ENCODE measurements at places on chromosomes 13 and 19.

DNA sequence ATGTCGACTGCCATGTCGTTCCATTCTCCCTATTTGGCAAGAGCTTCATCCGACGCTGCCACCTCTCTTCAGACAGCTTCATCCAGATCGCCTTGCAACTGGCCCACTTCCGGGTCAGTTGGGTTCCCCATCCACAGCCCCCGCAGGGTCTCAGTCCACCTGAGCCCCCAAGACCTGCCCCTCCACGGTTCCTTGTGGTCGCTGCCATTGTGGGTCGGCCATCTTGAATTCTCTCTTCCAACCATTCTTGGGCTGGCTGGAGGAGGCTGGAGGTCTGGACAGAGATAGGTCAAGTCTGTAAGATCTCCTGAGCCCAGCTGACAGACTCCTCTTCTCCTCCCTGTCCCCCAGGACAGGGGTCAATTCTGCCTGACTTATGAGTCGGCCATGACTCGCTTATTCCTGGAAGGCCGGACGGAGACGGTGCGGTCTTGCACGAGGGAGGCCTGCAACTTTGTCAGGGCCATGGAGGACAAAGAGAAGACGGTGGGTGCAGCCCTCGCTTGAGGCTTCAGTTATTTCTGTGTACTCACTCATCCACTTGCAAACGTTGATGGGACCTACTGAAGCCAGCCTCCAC, 19.5 kb downstream of the CPT1C start:
- DNase-seq: no peak

DNA sequence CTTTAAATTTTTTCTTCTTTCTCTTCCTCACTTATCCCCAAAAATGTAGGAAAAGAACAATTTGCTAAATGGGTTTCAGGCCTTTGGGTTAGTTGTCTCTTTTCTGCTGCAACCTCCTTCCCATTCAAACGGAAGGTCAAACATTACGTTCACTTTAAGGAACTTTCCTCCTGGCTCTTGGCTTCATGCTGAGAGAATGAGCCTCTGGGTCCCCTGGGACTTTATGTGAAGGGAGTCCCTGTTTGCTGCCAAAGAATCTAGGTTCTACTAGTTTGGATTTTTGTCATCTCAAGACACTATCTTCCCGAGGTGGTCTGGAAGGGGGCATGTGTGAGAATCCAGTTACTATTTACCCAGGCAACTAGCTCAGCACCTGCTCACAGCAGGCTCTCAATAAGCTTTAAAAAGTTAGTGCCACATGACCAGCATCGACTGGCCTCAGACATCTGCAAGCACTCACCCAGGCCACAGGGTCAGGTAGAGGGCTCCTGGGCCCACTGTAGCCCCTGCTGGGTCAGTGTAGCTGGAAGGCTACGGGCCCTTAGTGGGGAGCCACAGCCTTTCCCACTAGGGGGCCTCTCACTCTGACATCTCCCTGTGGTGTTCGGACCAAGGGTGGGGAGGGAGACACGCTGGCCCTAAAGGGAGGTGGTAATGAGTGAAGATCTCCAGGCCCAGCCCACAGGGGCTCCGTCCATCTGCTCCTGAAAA, 40.5 kb downstream of the FAM124A start:
- DNase-seq: no peak

- no peak for DNase-seq
Observed at GRCh38 chr19:10899151-10899653, 27.8 kb downstream of the CARM1 start.

DNA sequence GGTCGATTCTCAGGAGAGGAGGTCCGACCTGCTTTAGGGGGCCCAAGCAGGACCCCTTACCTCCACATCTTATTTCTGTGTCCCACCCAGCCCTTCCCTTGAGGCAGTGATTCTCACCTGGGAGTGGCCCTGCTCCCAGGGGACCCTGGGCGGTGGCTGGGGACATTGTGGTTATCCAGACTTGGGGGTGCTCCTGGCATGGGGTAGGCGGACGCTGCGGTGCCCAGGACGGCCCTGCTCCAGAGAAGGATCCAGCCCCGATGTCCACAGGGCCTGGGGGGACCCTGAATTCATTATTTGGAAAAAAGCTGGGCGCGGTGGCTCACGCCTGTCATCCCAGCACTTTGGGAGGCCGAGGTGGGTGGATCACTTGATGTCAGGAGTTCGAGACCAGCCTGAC, 84.4 kb downstream of the GADD45B start:
- no peak for DNase-seq

- peak; percentile 18 for DNase-seq
Observed at GRCh38 chr13:39682788-39683187, 27.3 kb downstream of the COG6 start.

DNA sequence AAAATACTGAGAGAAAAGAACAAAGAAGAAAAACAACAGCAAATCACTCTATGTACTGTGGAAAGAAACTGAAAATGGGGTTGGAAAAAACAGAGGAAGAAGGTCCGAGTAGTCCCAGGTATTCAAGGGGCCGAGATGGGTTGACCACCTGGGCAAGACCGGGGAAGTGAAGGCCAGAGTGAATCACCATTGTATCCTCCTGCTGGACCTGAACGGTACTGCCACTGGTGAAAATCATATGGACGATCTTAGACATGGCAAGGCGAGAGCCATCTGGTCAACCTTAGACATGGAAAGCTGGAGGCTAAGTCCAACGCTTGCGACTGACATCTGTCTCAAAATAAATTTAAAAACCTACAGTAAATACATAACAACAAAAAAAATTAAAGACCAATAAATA, 44.4 kb upstream of the ZNF91 start:
- no peak for DNase-seq

DNA sequence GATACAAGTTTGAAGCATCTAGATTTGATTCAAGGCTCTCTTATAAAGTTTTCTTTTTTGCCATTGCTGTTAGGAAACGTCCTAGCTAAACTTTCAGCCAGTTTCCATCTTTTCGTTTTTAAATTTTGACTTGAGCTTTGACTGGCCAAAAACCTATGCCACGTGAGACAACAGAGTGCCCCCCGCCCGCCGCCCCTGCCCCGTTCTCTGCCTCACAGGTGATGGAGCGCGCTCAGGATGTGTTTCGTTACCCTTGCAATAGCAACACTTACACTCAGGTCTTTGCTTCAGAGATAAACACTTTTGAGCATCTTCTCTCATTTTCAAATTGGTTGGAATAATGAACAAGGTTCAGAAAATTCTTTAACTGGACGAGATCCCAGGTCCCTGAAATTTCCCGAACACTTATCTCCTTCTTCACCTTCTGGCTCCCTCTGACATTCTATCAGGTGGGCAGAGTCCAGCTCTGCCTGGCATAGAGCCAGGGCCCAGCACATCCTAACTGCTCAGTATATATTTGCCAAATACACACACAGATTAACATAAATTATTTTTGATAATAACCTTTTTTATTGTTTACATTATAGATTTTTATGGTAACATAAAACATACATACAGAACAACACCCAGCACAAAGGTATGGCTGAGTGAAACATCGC, 301.1 kb downstream of the IRS2 start:
- no peak for DNase-seq

DNA sequence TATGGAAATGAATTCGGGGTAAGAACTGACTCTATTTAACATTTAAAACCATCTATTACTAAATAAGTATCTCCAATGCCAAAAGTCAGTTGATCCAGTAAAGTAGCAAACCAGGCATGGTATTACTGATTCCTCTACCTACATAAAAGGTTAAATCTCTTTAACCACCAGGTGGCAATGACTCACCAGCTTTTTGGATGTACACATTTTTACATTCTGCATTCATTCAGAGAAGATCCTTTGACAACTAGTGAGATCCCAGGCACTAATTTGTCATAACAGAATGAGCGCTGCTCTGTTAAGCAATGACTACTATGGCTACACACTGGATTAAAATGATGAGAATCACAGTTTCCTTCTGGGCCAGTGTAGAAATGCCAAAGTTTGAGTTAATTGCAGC, 329.8 kb upstream of the GPC6 start:
- no peak for DNase-seq

GRCh38 chr13:71827241-71827640, 39.8 kb downstream of the DACH1 start:
- DNase-seq: no peak

DNA sequence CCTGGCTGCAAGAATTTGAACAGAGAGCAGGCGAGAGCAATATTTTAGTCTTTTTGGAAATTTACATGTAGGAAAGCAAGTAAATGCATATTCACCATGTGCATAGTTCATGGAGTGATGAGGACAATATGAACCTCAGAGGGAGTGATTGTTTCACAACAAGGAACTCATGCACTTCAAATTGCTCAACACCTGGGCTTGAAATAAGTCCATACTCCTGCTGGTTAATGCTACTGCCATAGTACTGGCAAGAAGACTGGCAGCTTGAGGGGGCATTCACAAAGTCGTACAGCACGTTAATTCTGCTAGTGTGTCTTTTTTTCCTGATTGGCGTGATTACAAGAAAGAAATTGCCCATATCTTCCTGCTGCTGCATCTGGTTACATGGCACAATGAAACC, 267.6 kb downstream of the PCDH17 start:
- no peak for DNase-seq

DNA sequence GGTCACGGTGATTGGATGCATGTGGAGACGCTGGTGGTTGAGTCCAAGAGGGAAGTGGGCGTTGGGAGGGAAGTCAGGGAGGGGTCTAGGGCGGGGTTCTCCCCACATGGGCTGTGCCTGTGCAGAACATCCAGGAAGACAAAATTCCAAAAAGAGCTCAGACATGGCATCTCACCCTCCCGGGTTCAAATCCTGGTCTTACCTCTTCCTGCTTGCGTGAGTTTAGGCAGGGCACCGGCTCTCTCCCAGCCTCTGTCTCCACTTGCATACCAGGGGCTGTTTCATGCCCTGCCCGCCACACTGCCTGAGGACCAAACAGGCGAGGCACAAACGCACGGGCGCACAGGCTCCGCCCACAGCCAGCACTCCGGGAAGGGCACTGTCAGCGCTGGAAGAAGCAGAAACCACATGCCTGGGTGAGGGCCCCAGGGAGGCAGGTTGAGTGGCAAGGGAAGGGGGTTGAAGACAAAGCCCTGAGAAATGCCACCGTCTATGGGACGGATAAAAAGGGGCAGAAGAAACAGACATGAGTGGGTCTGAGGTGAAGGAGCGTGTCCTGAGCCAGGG, 123.6 kb upstream of the SOX1 start:
- DNase-seq: no peak

- DNase-seq: peak; percentile 38
Observed at GRCh38 chr19:41535029-41535622, 40.8 kb upstream of the CEACAM21 start.

DNA sequence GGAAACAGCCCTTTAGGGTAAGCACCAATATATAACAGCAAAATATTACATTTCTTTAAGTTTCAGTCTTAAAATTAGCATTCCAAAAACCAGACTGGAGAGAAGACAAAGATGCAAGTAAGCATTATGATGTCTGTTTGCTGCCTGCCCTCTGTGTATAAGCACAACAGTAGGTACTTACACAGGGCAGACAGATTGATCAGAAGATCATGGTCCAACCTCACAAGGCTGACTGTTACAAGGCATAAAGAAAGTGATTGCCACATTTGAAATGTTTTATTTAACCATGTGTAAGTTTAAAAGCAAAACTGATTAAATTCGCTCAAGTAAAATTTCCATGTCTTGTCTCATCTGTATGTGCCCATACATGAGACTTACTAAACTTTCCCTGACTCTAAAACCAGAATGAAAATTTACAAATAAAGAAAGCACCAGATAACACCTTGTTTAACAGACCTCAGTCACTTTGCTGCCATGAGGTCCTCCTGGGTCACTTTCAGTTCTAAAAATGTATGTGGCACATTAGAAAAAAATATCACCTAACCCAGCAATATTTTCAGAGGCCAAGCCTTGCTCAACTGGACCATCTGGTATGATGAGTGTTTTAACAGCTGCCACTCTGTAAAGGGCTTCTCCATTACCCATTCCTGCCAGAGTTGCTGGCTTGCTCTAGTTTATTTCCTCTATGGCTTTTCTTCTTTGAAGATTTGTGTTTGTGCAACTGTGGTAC, 297.0 kb downstream of the RBM26 start:
- no peak for DNase-seq

DNA sequence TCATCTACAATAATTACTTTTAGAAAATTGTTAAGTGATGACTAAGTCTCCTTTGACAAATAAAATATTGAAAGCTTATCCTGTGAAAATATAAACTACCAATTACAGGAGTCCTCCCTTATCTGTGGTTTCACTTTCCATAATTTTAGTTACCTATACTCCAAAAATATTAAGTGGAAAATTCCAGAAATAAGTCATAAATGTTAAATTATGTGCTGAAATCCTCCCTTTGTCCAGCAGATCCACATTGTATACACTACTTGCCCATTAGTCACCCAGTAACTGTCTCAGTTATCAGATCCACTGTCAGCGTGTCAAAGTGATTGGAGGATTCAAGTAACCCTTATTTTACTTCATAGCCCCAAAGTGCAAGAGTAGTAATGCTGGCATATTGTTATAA, 98.1 kb downstream of the SERP2 start:
- DNase-seq: no peak

DNA sequence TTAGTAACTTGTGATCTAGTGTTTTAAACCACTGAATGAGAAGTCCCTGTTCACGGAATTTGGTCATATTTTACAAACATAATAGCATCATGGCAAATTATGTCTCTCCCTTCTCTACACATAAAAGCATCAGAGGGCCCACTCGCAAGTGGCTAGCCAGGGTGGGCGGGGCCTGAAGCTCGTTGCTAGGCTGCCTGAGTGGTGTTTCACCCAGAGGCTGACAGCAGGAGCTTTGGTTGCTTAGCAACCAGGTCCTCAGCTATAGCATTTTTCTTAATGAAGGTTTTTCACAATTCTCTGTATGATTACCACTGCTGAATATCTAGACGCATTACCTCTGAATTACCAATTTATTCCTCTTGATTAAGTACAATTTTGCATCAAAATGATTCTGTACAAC, 126.5 kb downstream of the NALCN start:
- DNase-seq: no peak

DNA sequence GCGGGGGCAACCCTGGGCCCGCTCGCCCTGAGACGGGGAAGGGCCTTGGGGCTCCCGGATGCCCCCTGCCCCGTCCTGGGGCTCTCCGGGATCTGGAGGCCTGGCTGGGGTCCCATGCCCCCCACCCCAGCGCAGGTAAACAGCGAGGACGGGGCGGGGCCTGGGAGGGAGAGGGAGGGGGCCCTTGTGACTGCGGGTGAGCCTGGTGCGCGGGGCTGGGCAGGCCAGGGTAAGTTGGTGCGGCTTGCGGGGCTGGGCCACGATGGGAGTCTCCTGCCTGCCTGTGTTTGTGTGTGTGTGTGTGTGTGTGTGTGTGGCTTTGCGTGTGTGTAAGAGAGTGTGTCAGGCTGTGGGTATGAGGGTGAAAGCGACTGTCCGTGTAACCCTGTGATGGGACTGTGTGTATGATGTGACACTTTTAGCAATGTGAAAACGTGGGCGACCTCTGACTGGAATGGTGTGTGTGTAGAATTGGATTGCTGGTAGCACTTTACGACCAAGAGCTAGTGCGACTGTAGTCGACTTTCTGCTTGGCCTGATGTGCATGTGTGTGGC, 426 bp downstream of the KLC3 start:
- no peak for DNase-seq

DNA sequence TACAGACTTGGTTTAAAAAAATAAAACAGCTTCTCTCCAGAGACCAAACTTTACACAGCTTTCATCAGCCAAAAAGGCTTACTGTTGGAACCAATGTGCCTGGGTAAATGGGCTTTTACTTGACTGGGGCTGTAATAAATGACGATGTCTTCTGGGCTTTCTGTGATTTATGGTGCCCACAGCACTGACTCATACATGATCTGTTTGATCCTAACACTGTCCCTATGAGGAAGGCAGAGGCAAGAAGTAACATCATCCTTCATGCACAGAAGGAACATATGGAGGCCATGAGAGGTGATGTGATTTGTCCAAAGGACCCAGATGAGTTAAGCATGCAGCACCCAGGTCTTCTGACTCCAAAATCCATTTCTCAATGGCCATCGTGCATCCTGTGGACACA, 77.4 kb downstream of the DOCK9 start:
- DNase-seq: no peak

Data from GM13977 (cell line).